ENCODE measurements at places on chromosomes 13 and 19.
A peak's percentile ranks its signal among the peaks of the same experiment; 100 is the strongest.

DNA sequence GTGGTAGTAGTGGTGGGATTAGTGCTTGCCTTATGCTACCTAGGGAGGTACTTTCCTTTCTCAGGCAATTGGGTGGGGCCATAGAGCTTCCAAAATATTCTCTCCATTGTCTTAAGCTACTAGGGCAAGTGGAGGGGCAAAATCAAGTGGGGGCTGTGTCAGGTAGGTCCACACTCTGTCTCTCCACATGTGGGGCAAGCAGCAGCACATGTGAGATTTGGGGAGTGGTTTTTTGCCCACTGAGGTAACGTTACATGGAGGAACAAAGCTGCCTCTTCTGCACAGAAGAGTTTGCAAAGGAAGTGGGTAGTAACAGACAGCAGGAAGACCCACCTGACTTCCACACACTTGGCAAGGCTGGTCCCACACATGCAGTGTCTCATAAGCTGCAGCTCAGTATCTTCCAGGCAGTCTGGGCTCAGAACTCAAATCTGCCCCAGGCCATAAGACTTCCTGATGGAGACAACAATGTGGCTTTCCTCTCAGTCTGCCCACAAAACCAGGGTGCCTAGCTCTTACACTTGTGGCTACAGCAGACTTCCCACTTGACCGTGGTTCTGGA lies 1581.5 kb upstream of the PCDH20 start:
- no peak for DNase-seq

DNA sequence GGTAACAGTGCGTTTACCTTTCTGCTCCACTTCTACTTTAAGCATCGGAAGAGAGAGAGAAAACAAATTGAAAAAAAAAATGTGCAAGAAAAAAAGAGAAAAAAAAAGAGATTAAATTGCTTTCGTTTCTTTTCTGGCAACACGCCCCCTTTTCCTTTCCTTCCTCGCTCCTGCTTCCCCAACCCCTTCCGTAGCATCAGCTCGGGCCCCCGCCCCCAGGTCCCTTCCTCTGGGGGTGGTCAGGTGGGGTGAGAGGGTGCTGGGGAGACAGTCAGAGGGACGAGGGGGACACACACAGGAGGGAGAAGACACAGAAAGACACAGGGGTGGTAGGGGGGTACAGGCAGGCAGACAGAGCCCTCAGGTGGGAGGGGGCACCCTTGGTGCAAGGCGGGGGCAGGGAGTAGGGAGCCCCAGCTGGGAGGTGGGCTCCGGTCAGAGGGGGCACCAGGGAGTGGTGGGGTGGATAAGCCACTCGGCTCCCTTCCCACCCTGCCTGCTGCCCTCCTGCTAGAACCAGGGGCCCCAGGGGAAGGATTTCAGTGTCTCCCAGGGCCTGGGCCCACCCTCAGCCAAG lies 30.7 kb upstream of the ASF1B start:
- DNase-seq = no peak

DNA sequence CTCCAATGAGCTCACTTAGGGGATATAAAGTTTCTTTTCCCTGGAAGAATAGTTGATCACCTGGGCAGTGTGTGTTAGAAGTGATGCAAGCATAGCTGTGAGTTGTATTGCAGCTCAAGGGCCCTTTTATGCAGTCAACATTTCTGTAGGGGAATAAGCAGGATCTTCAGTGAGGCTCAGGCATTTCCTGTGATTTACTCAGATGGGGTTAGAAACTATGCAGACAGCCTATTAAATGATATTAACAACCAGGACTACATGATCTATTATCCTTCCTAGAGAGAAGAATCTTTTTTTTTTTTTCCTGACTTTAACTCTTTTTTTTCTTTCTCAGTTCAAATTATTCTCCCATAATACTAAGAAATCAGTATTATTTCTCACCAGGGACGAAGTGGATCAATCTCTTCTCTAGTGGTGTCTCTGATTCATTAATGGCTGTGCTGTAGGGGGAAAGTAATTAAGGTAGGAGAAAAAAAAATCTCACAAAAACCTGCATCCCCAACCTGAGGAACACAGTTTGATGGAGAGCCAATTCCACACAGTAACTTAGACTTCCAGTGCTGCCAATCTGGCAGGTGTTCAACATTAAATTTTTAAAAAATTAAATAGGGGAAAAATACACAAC lies 126.4 kb upstream of the SLC10A2 start:
- DNase-seq = no peak

DNA sequence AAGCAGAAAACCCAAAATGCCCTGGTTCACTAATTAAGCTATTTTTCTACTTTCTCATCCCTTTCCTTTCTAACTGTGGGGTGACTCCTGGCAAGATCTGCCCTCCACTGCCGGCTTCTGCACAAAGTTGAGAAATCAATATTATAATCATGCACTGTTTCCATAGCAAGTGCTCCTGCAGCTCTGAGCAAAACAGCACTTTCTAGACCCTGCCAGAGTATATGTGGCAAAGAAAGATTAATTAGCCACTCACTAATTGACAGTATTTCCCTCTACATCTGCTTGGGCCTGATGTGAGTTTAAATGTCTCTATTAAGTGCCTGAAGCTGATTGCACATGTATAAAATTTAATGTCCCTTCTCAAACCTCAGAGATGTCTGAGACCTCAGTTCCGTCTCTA lies 39.5 kb upstream of the FAM216B start:
- DNase-seq = no peak

DNA sequence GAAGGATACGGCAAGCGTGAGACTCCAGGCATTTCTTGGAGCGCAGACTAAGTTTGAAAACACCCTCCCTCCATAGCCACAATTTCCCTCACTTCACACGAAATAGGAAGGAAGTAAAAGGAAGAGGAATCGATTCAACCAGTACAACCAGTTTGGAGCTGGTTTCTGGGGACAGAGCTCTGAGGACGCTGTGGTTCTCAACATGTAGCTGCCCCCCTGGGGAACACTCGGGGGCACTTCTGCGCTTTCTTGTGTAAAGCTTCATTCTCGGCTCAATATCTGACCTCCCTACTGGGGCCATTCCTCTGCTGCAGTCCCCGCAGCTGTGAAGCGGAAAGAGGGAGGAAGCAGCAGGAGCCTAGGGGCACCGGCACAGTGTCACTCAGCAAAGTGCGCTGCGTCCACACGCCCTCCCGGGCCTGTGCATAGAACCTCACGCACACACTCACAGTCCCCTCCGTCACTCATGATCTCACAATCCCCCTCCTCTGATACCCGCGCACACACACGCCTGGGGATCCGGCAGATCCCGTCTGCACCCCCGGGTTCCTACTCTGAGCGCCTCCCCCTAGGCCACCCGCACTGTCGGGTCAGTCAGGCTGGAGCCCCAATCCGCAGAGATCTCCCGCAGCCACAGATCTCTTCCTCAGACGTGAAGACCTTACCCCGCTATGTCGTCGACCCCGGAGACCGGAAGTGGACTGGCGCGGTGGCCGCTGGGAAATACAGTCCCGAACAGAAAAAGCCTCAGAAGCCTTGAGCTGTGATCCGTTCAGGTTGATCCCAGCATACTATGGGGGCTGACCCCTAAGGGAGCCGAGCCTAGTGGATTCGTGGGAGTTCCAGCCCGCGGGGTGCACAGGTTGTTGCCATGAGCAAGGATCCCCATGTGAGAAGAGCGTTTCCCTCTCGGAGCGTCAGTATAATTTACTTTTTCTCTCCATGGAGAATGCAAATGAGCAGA lies at the start of gene ZNF780A:
ZNF780A (minus strand) TSS at position 703 of the 964 bp plus-strand sequence. CDS start 6,190 bp downstream, outside the sequence.
- DNase-seq = peak; percentile 5

- DNase-seq = no peak
These were observed 66.1 kb upstream of the ANKRD10 start for GRCh38 chr13:110980921-110981320.

- DNase-seq = no peak
These were observed 1.4 kb downstream of the RASA3 start for GRCh38 chr13:114130837-114131582.

DNA sequence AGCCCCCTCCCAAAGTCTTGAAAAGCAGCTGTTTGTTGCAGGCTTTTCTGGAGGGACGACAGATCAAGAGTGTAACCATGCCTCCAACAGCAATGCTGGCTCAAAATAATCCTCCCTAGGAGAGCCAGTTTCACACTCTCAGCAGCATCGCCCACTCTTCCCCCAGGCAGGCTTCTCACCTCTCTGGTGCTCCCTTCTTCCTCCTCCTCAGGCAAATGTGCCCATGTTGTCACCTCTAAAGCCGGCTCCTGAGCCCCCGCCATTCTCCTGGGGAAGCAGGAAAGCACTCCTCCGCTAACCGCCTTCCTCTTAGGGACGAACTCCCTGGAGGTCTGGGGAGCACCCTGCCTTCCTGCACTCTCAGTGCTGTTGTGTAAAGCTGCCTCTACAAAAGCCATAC lies 98.9 kb upstream of the SGCG start:
- no peak for DNase-seq

GRCh38 chr19:36009633-36010379 lies 1.2 kb upstream of the SYNE4 start:
- DNase-seq = no peak

DNA sequence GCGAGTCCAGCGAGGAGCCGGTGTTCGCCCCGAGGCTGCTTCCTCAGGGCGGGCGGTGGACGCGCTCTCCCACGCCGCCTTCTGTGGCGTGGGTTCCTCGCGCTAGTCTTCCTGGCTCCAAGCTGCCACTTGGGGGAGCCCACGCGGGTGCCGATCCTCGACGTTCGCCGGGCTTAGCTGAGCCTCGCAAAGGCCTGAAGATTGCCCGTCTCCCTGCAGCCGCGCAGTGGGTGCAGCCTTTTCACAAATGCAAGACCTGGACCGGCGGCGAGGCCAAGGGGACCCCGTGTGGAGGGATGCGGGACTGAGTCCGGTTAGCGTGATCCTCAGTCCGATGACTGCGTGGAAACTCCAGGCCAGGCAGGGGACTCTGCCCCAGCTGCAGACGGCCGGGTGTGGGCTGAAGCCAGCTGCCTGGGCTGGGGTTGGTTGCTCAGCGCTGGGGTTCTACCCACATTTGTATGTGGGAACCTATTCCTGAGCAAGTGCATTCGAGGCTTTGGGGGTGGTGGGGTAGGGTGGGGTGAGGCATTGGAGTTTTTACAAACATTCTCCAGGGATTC lies 16.6 kb upstream of the LRP3 start:
- no peak for DNase-seq

- DNase-seq = no peak
These were observed 41.7 kb downstream of the CELF5 start for GRCh38 chr19:3266092-3266693.

- no peak for DNase-seq
These were observed 279.1 kb upstream of the ATXN8OS start for GRCh38 chr13:69828527-69828926.

DNA sequence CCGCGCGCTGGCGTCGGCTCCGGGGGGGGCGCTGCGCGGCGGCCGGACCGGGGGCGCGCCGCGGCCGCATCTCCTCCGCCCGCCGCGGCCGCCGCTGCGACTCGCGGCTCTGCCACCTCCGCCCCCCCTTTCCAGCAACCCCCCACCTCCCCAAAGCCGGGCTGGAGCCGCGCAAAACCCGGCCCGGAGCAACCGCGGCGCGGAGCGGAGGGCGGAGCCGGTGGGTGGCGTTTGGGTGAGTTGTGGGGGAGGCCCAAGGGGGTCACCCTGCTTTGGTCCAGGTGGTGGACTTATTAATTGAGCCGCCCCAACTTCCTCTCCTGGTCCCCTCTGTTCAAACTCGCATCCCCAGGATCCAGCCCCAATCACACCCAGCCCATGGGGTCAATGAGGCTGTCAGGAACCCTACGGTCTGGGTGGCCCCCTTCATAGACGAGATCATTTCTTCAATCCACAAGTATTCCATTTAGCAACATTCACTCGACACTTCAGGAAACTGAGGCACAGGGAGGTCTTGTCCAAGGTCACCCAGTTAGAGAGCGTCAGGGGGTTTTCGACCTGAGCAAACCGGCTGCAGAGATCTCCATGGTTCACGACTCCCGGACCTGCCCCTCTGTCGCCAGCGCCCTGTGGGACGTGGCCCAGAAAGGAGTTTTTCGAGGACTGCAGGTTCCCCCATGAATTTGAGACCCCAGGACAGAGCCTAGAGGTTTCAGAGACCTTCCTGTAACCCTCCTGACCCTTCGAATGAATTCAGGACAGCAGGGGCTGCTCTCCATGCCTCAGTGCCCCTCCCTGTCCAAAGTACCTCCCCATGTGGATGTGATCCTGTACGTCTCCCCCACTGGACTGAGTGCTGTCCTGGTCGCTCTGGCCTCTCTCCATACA lies 22.4 kb upstream of the SEMA6B start:
- no peak for DNase-seq

GRCh38 chr13:110010404-110011138 lies 224.2 kb upstream of the IRS2 start:
- no peak for DNase-seq

DNA sequence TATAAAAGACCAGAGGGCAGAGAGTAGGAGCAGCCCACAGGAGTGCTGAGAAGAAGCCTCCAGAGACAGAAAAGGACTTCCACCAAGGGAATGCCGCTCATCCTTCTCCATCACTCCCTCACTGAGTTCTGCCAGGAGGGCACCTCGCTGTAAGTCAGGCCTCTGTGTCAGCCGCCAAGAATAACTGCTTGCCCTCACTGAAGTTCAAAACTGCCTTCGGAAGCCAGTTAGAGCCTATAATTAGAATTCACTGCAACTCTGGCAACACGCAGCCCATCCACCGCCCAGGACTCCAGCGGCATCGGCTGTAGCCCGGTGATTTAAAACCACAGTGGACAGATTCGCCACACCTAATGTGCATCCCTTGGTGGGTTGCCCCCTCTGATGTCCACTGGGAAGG lies 281.8 kb upstream of the ZNF507 start:
- DNase-seq = no peak

DNA sequence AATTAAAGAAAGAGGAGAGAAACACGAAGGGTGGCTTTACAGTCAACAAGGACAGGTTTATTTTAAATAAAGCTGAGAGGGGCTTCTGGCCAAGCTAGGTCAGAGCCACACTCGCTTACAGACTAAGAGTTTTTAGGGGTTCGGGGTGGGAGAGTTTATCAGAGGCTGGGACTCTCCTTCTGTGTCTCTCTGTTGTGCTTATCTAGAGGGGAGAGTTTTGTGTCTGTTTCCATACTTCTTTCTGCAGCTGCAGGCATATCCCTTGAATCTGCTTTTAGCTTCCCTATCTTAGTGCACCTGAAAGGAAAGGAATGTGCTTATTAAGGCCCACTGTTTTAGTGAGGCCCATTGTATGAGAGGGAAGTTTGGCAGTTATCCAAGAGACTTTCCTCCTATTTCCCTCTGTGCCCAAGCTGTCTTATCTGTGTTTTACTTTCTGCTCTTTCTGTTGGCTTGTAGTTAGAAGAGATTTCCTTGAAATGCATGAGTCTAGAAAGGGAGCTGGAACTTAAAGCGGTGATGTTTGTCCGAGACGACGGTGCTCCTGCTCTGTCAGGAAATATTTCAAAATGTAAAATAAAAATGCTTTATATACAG lies 275.3 kb downstream of the KCTD12 start:
- DNase-seq = no peak

GRCh38 chr19:49690079-49690655 lies 749 bp upstream of the CPT1C start:
- DNase-seq = no peak
